ENCODE measurements at places on chromosomes 4 and X.

GRCh38 chrX:119518371-119518770 is 46.8 kb downstream of the STEEP1 start:
- no peak for DNase-seq

- no peak for DNase-seq
Observed at GRCh38 chrX:118802857-118803256, 20.8 kb upstream of the ZCCHC12 start.

- no peak for DNase-seq
Observed at GRCh38 chr4:54384563-54384962, 155.5 kb downstream of the PDGFRA start.

GRCh38 chrX:19954335-19955096 is 36.3 kb downstream of the BCLAF3 start:
- DNase-seq, result no peak

DNA sequence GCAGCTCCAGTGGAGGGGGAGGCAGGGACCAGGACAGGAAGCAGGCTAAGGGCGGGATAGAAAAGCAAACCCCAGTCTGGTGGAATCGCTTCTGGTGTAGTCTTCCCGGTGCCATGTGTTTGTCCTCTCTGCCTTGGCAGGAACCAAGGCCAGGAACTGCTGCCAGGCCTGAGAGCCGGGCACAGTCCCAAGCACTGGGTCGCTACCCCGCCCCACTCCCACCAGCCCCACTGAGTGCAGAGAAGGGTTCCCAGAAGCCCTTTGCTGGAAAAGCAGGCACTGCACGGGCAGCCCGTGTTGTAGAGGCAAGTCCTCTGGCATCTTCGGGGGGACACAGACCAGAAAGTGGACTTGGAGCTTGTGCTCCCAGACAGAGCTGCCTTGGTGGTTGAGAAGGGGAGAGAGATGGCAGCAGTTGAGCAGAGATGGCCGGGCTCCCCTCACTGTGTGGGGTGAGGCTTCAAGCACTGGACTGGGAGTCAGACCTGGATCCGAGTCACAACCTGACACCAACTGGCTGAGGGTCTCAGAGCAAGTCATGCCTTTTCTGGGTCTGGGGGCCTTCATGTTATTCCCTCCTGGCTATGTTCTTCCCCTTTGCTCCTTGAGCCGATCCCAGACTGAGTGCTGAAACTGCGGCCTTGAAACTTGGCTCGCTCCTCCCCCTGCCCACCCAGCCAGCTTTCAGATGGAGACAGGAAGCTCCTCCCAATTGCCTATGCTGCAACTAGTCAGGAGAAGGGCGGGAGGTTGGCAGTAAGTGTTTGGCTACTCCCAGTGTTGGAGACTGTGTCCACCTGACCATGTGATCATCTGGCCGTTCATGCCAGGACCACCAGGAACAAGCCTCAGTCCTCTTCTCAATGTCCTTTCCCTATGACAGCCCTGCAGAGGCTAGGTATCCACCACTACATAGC is 59.7 kb upstream of the MTM1 start:
- no peak for DNase-seq

- DNase-seq, result no peak
Observed at GRCh38 chr4:184911310-184911709, 85.5 kb upstream of the ACSL1 start.

GRCh38 chr4:93981594-93981993 is 153.0 kb downstream of the ATOH1 start:
- no peak for DNase-seq

- DNase-seq, result no peak
Observed at GRCh38 chrX:81957318-81957717, 755.4 kb downstream of the SH3BGRL start.

- DNase-seq, result no peak
Observed at GRCh38 chrX:2320580-2321327, 180.0 kb downstream of the DHRSX start.

DNA sequence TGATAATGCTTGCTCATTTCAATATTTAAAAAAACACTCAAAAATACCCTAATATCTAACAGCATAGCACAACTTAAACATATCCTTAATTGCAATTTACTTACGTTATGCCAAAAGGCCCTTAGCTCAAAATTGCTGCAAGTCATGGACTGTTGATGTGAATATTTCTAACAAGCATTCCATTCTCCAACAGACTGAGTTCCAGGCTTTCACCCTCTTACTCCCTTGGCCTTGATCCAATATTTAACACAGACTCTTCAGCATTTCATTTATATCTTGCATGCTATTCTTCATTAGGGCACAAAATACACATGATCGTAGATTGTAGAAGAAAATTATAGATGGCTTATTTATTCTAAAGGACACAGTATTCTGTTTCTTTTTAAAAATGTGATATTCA is 96.5 kb downstream of the RNF150 start:
- DNase-seq, result no peak

- DNase-seq, result no peak
Observed at GRCh38 chrX:140087875-140088274, 122.6 kb upstream of the CXorf66 start.

Data from activated CD8-positive, alpha-beta memory T cell treated with anti-CD3 and anti-CD28 coated beads for 1 hour (primary cell).